ENCODE measurements at places on chromosomes 11 and 22.

- no peak for DNase-seq
Observed at GRCh38 chr11:88196393-88196792, 21.1 kb upstream of the RAB38 start.

- DNase-seq = no peak
Observed at GRCh38 chr11:77171885-77172665, 44.0 kb downstream of the MYO7A start.

GRCh38 chr22:36221799-36222751, 17.3 kb downstream of the APOL2 start:
- DNase-seq = peak; percentile 78

DNA sequence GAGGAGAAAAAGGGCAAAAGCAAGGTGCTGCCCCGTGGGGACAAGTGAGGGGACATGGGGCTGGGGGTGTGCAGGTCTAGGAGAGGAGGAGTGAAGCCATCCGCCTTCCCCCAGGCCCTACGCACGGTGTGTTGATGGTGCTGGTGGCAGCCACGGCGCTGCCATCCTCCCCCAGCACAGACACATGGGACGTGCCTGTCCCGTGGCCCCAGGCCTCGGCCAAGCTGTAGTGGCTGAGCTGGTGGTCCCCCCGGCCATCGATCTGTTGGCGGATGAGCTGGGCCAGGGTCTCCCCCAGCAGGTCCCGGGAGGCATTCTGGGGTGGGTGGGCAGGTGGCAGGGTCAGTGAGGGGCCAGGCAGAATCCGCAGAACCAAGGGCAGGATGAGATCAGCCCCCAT, 18.9 kb downstream of the GGT5 start:
- DNase-seq = no peak

- peak; percentile 38 for DNase-seq
Observed at GRCh38 chr11:61980783-61981541, 13.5 kb upstream of the FTH1 start.

Data from activated CD8-positive, alpha-beta memory T cell treated with anti-CD3 and anti-CD28 coated beads for 24 hours (primary cell).